ENCODE measurements at places on chromosomes 2 and 18. TPM values are rescaled to one million over a fixed set of nuclear protein-coding genes. Genes with fewer than 3 reads are reported as not detected.

DNA sequence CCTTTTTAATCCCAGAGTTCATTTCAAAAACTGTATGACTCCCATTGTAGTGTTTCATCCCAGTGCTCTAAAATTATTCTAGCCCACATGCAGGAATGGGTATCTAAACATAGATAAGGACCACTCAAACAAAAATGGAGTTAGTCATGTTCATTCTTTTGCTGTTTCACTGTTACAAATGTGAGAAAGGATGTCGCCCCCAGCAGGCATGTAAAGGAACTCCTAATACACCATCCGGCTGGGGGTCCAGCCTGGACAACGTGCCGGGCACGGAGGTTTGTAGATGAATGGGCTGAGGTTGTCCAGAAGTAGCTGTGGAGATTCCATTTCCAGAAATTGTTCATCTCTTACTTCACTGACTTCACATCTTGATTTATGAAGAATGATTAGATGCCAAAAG lies 101.9 kb upstream of the RAB12 start:
- DNase-seq, result peak; percentile 51

DNA sequence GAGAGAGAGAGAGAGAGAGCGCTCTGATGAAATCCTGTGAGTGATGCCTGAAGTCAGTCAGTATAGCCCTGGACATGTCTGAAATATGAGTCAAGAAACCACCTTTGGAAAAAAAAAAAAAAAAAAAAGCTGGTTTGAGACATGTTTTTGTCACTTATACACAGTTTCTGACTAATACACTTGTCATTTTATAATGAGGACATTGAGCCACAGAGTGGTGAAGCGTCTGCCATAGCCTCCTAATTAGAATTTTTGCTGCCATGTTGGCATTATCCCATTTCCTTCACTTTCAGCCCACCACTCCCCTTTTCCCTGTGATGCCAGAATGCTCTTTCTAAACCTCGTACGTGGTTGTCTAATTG lies 15.7 kb upstream of the MYO3B start:
- no peak for DNase-seq

DNA sequence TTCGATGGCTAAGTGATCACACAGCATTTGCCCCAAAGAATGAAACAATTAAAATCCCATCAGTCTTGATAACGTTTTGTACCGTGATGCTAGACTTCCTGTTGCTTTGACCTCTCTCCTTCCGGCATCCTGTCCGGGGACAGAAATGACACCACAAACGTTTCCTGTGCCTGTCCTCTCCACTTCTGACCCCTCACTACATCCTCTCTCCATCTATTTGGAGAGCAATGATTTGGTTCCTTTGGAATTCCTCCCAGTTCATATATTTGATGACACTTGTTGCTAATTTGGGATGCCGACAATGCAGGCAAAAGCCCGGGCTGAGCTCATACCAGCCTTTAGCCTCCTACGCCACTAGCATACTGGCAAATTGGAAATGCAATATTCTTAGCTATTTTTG lies 151.2 kb upstream of the CCDC68 start:
- no peak for DNase-seq

GRCh38 chr18:76496194-76496890 lies 1.3 kb upstream of the ZNF516 start:
- peak; percentile 50 for DNase-seq

GRCh38 chr2:40043641-40044040 lies 264.6 kb upstream of the THUMPD2 start:
- DNase-seq, result peak; percentile 22

GRCh38 chr2:84770280-84770679 lies 110.6 kb downstream of the TRABD2A start:
- DNase-seq, result no peak

DNA sequence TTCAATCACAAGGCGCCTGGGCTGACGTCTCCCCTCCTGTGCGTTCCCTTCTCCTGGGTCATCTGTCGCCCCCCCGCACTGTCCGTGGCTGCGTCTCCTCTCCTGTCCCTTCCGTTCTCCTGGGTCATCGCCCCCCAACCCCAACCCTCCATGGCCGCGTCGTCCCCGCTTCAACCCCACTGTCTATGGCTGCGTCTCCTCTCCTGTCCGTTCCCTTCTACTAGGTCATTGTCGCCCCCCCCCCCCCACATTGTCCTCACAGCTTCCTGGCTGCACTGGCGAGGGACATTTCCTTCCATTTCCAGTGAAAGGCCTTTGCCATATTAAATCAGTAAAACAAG lies 118.9 kb downstream of the TMEM18 start:
- DNase-seq, result no peak

DNA sequence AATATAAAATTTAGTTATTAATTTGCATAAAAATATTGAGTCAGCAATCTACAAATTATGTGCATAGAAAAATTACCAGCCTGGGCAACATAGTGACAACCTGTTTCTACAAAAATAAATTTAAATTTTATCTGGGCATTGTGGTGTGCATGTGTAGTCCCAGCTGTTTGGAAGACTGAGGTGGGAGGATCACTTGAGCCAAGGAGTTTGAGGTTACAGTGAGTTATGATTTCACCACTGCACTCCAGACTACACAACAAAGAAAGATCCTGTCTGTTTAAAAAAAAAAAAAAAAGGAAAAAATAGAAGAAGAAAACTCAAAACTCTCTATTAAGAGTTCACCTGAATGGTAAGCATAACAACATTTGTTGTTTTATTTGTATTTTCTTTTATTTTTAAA lies 1048.4 kb upstream of the CDH2 start:
- no peak for DNase-seq

The EMILIN1 gene
- total RNA-seq, result 0.71 TPM

DNA sequence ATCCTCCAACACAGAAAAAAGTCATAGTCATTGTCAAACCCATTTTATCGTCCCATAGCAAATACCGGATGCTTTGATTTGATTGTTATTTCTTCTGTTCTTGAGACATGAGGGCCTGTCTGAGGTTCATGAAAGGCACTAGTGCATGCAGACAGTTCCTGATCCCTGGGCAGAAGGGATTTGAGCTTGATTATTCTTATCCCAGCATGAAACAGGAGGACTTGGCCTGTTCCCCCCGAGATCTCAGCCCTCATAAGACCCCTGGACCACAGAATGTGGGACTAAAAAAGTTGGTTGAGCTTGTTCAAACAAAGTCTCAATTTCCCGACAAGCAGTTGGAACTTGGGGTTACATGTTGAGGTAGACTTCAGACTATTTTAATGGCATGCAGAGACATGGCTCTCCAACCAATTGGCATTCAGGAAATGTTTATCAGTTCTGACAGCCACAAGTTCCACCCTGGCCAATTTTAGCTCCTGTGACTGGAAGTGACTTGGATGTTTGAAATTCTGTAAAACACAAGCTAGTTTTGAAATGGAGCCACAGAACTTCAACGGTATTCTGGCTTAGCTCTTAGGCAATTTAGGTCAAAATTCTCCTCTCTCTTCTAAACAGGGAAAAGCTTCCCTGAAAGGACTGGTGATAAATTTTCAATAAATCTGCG lies 366.9 kb upstream of the SLC14A2 start:
- no peak for DNase-seq

- no peak for DNase-seq
Measured at GRCh38 chr2:11703700-11704099, 33.7 kb upstream of the NTSR2 start.

The BMP10 gene
- total RNA-seq, result not detected

The NBAS gene
- 59.6 TPM for total RNA-seq

DNA sequence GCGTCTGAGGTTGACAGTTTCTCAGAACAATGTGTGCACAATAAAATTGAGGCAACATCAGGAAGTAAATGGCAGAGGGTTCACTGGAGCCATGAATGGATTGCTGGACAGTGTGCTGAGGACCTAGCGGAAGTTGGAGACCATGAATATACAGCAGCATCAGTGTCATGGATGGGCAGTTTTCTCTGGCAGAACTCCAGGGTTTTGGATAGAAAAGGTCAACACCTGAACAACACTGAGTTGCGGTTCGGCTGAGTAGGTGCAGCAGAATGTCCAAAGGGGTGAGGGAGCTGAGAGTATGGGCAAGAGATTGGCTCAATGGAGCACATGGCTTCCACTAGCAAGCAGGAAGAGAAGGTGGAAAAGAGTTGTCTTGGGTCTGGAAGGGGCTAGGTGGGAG lies 73.7 kb downstream of the DNER start:
- DNase-seq, result no peak

DNA sequence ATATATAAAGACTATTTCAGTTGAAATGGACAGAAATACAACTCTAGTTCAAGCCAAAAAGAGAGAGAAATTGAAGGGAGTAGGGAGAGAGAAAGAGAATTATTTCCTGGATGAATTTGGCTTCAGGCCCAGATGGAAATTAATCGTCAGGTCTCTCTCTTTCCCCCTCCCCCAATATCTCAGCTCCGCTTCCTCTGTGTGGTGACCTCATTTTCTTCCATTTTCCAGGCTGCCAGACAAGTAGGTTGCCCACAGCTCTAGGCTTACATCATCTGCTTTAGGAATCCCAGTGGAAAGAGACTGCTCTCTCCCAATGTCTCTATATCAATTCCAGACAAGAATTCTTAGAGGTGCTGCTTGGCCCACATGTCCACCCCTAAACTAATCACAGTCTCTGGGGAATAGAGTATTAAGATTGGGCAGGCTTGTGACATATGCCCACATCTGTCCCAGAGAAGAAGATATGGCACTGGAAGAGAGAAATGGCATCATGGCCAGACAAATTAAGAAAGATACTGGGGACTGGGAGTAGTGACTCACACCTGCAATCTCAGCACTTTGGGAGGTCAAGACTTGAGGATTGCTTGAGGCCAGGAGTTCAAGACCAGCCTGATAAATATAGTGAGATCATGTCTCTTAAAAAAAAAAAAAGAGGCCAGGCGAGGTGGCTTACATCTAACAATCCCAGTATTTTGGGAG lies 37.2 kb upstream of the CFAP36 start:
- peak; percentile 49 for DNase-seq

GRCh38 chr2:29450596-29451222 lies 335.5 kb downstream of the CLIP4 start:
- DNase-seq, result no peak

The SPAST gene
- total RNA-seq, result 29.0 TPM

DNA sequence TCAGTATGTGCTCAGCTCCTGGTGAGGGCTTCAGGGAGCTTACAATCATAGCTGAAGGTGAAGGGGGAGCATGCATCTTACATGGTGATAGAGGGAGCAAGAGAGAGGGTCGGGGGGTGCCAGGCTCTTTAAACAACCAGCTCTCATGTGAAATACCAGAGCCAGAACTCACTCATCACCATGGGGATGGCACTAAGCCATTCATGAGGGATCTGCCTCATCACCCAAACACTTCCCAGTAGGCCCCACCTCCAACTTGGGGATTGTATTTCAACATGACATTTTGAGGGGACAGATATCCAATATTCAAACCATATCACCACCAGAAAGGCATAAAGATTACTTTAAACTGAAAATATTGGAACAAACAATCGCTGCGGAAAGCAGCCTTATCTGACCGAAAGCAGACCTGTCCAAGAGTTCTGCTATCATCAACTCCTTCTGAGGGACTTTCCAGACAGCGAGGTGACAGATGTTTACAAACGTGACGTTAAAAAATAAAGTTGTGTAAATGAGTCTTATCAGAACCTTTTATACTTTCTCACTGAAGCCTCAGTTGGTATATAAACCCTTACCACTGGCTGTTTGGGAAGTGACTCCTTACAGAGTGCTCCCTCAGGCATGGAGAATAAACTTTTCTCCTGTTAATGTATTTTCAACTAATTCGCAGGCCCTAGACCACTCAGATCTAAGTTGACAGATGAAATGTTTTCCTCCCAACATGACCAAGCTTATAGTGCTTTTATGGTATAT lies 35.5 kb upstream of the PTH2R start:
- DNase-seq, result no peak

The TNFAIP6 gene
- total RNA-seq, result 0.95 TPM

GRCh38 chr2:237680702-237681478 lies 53.5 kb downstream of the LRRFIP1 start:
- DNase-seq, result no peak

The TMEM247 gene
- total RNA-seq, result not detected

GRCh38 chr2:137834760-137835379 lies 129.4 kb upstream of the HNMT start:
- no peak for DNase-seq

DNA sequence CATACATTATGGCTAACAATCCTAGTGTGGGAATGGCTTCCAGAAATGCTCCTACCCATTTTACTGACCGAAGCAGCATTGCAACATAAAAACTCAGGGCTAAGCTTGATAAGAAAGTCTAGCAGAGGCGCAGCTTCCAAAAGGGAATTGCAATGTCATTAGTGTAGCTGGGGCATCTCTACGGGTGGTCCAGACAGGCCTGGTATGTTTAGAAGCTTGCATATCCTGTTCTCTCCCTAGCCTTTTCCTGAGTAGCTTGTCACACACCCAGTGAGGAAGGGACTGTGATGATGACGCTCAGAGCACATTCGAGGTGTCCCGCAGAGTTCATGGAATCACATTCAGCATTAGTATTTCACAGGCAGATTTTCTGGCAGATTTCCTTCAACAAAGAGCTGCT lies 38.0 kb upstream of the COL5A2 start:
- peak; percentile 21 for DNase-seq

DNA sequence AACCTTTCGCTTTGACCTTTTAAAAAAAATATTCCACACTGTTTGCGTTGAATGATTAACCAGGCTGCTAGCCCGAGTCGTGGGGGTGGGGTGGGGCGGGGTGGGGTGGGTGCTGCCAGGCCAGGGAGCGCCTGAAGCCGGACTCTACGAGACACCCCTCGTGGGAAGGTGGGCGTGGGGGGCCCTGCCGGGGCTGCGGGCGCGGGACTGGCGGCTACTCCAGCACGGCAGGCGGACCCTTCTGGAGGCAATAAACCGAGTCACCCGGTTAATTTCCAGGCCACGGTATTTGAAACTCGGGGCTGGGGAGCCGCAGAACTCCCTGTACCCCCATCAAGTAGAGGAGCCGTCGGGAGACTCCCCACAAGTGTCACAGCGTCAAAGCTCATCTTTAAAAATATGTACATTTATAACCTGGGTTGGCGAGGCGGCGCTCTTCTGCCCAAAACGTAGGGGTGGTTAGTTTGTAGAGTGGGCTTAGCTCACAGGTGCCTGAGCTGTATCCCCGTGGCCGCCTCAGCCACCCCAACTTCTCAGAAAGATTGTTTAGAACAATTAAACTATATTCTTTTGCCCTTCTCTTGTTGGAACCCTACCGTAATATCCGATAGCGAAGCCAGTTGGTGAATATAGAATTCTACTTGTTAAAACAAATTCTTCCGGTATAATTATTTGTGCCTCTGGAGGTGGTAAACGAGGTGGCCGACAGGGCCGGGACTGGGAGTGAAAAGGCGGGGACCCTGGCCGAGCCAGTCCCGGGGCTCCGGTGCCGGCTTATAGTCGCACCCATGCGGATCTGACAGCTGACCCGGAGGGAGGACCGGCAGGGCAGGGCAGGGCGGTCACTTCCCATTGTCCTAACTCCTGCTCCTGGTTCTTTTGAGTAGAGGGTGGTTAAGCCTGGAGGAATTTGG lies 1.4 kb downstream of the B3GNT2 start:
- peak; percentile 20 for DNase-seq

The WDR35 gene
- 20.1 TPM for total RNA-seq

- no peak for DNase-seq
Measured at GRCh38 chr18:66867653-66868052, 263.8 kb upstream of the CDH19 start.

GRCh38 chr2:160222546-160223283 lies 22.6 kb upstream of the ITGB6 start:
- DNase-seq, result no peak

The ANKRD29 gene
- 3.4 TPM for total RNA-seq

The DSC1 gene
- not detected for total RNA-seq

The PAX3 gene
- total RNA-seq, result 18.3 TPM
